ENCODE measurements at places on chromosomes 16 and 17.

GRCh38 chr16:1348926-1349325, 2.8 kb downstream of the TSR3 start:
- DNase-seq = no peak

DNA sequence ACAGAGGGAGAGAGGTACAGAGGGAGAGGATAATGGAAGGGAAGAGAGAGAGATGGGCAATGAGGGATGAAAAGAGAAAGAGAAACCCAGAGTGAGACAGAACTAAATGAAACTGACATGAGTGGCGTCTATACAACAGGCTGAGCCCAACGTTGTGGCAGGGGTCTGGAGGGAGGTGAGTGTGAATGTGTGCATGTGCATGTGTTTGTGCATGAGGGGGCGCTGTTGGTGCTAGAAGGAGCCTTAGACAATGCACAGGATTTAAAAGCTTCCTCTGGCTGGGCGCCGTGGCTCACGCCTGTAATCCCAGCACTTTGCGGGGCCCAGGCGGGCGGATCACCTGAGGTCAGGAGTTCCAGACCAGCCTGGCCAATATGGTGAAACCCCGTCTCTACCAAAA, 454.8 kb upstream of the CDH11 start:
- no peak for DNase-seq

DNA sequence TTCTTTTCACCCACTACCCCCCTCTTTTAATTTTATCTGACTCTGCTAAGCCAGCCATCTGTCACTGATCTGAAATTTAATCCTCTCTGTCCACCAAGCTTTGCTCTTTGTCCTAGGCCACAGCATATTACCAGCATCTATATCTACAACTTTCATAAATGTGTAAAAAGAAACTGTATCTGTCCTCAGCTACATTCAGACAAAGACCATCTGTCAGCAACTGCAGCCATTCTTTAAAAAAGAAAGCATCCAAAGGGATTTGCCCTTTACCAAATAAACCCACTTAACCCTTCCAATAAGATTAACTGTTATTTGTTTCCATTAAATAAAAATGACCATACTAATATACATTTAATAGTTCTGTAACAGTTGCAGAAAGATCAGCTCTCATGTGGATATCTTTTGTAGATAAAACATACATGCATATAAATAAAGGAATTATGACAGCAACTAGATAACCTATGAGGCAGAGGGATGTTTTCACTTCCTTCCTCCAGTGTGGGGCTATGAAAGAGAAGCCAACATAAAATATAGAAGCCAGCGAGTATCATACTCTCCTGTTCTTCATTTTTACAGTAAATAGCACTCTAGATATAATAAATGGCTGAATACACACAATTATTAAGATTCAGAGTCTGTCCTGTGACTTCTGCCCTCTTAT, 602.5 kb upstream of the SALL1 start:
- DNase-seq = no peak

DNA sequence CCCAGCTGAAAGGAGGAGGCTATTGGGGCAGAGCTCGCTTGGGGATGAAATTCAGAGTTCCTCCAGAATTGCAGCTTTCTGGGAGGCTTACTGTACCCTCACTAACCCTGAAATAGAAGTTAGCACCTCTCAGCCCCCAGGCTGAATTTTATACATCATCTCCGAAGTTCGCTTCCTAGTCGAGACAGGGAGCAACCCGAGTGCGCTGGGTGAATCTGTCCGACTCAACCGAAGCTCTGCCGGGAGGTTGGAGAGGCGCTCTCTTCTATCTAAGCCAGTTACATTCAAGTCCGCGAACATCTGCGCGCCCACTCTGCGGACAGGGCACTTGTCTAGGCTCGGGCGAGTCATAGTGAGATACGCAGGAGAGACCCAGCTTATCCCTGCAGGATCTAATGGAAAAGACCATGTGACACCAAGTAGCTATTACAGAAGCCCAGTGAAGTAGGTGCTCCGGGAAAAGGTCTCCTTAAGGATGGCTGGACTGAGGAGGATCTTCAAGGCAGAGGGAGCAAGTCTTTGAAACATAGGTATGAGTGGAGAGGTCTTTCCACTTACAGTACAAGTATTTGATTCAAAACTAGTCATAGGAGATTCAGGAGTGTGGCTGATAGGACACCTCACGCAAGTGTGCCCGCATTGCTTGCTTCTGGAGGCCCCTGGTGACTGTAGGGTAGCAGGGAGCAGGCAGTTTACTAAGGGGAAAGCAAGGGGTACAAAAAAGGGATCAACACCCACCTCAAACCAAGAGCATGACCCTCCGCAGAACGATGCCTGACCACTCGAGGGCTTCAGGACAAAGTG, 646 bp upstream of the HES7 start:
- no peak for DNase-seq

DNA sequence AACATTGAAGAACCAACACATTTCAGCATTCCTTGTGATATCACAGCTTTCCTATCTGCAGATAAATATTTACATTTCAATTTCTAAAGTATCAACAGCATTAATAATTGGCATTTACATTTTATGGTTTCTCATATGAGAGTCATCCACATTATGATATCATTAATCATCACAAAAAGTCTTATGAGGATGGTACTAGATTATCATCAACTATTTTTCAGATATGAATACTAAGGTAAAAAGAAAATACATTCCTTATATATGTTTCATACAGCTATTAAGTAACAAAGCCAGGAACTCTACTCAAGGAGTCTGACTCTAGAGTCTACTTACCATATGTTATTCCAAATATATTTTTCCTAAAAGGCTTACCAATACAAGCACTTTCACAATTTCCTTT, 40.7 kb downstream of the ABCA5 start:
- no peak for DNase-seq

DNA sequence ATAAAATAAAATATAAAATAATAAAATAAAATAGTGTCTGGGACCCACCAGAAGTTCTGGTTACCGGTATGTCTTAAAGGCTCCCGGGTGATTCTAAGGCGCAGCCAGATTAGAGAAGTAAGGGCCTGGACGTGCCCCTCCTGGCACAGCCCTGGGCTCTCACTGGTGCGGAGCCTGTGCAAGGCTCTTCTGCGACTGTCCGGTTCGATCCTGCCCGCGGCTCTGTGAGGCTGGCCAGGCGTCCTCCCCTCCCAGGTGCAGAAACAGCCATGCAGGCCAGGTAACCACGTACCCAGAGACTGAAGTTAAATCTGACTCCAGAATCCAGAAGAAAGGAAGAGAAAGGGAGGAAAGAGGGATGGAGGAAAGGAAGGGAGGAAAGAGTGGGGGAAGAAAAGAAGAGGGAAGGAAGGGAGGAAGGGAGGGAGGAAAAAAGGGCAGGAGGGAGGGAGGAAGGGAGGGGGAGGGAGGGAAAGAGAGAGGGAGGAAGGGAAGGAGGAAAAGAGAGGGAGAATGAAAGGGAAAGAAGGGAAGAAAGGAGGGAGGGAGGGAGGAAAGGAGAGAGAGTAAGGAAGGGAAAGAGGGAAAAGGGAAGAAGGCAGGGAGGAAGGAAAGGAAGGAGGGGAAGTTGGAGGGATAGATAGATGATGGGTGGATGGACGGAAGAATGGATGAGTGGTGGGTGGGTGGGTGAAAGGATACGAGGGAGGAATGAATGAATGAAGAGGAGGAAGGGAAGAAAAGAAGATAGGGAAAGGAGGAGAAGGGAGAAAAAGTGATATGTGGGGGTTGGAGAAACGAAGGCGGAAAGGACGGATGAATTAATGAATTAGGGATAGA, 42.3 kb downstream of the C16orf82 start:
- DNase-seq = no peak

- no peak for DNase-seq
These were observed 19.7 kb upstream of the PIK3R5 start for GRCh38 chr17:8985054-8985701.

- no peak for DNase-seq
These were observed 15.6 kb downstream of the WSCD1 start for GRCh38 chr17:6085812-6086211.

GRCh38 chr17:73210002-73210678, 17.3 kb downstream of the COG1 start:
- no peak for DNase-seq

- DNase-seq = no peak
These were observed 15.1 kb downstream of the GPR179 start for GRCh38 chr17:38328620-38329019.

Measured in activated effector memory CD4-positive, alpha-beta T cell treated with Interleukin-2 at 50 U/mL for 16 hours (primary cell).